ENCODE measurements at places on chromosomes 7 and 10.

DNA sequence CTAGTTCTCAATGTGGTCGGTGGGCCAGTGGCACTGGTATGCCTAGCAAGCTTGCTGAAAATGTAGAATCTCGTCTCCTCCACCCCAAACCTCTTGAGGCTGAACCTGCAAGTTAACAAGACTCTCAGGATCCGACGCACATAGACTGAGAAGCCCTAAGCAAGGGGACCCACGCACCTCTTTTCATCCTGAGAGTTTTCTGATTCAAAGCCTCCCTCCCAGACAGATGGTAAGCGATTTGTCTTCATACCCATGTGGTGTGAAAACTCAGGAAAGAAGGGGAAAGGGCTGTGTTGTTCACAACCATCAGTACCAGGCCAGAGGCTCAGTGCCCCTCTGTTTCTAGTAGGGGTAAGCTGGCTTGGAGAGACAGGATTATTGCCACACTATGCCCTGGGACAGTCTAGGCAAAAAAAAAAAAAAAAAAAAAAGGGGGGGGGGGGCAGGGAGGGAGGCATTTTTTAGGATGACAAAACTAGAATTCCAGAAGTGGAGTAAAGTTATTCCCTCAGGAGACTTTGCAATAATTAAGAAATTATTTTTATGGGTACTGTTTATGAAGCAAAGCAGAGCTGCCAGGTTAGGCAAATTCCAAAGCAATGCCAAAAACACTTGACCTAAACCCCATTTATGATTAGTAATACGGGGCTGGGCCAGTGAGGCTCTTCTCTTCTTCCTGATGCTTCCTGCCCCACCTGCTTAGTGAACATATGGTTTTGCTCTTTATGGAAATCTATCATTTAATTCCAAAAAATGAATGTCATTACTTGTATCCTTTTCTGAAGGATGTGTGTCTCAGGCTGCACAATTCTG lies 117.6 kb upstream of the PDLIM1 start:
- no peak for DNase-seq

GRCh38 chr10:88037623-88038022 lies 174.2 kb downstream of the PTEN start:
- DNase-seq: no peak

GRCh38 chr7:135416431-135416830 lies 93.5 kb downstream of the CNOT4 start:
- no peak for DNase-seq

DNA sequence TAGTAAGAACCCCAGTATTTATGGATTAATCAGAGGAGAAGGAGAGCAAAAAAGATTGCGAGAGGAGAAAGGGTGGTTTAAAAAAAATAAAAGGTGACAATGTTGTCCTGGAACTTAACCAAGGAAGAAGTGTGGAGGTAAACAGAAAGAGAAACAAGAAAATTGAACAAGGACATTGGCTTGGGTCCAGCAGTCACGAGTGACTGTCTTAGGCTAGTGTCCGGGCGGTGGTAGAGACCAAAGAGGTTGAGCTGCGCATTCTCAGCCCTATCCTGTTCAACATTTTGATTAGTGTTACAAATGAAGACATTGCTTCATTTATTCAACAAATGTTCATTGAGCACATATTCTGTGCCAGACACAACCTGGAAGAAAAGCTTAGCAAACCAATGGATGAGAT lies 329.9 kb downstream of the FGFR2 start:
- no peak for DNase-seq

DNA sequence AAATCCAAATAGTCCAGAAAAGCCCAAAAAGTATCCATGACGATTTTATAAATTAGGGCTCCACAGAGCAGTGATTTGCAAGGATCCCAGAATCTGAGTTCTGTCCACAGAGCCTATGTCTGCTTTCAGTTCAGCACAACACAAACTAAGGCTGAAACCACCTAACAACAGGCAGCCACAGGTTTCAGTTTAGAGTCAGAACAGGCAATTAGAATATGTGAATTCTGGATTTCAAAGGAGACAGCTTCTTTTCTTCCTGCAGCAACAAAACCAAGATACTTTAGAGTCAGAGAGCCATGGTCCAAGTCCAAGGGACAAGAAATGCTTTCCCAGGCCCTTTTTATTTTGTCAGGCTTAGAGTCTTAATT lies 23.6 kb downstream of the IFIT3 start:
- no peak for DNase-seq

DNA sequence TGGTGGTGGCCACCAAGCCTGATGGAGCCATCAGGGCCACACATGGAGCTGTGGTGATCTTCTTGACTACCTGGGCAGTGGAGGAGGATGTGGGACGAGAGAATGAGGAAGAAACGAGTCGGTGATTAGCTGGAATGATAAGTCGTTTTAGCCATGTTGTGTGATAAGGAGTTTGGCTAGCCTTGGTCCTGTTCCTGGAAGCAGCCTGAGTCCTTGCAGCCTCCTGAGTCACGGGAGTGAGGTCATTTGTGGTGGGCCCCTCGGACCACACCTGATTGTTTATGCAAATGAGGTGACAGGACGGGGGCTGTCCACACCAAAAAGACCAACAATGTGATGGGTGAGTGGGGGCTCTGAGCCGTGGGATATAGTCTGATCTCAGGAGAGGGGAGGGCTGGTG lies 554.4 kb downstream of the PTPRN2 start:
- DNase-seq: no peak

GRCh38 chr7:137952426-137952805 lies 49.5 kb downstream of the CREB3L2 start:
- no peak for DNase-seq

- DNase-seq: no peak
Measured at GRCh38 chr10:24503461-24504320, 220.0 kb downstream of the ARHGAP21 start.

GRCh38 chr10:97574374-97575126 lies 2.0 kb downstream of the ANKRD2 start:
- no peak for DNase-seq

- no peak for DNase-seq
Measured at GRCh38 chr7:116863936-116864500, 1.6 kb downstream of the CAPZA2 start.

DNA sequence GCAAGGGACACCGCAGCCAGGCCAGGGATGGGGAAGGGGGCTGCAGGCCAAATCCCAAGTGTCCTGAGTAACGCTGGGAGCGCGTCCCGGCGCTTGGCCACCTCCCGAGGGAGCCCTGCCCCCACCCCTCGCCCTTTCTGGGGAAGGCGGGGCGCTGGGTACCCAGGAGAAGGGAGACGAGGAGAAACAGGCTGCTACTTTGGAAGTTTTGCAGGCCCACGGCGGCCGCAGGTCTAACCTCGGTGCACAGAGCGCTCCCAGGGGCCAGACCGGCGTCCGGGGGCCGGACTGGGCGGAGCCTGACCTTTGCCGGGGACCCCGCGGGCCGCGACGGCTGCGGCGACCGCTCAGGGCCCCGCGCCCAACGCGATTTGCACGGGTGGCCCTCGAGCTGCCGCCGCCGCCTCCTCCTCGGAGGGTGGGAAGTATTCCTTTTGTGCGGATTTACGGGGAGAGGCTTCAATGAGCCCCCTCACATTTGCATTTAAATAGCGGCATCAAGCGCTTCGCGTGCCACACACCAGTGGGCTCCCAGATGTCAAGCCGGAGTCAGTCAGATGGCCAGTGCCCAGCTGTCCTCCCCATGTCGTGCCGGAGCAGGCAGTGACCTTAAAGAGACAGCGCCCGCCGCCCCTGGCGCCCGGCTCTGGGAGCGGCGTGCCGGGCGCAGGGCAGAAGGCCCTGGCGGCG lies 3.0 kb upstream of the EBF3 start:
- DNase-seq: no peak

DNA sequence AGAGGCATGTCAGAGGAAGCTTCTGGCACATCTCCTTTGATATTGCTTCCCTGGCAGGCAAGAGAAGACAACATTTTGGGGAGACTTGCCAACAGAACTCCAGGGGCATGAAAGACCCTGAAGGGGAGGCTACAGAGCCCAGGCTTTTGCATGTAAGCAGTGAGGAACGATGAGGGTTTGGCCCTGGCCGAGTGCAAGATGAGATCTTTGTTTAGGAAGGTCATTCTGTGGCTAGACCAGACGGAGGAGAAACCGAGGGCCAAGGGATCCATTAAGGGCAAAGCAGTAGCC lies 3.8 kb downstream of the SVIL start:
- DNase-seq: no peak

- no peak for DNase-seq
Measured at GRCh38 chr7:117118579-117119180, 165.4 kb downstream of the ST7 start.

DNA sequence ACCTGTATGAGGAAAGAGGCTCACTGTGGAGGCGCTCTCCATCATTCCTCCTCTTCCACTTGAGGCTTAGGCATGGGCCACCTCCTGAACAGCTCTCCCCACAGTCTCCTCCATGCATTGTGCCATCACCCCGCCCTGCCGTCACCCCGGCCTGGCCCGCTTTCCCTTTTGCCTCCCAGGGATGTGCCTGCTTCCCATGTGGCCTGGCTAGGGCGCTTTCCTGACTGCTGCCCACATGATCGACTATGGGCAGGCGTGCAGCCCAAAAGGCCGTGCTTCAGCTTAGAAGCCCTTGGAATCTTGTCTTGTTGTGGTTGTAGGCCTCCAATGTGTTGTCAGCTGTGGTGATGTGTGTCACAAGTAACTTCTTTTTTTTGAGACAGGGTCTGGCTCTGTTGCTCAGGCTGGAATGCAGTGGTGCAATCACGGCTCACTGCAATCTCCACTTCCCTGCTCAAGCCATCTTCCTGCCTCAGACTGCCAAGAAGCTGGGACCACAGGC lies 1.8 kb upstream of the ACTR3C start:
- no peak for DNase-seq

DNA sequence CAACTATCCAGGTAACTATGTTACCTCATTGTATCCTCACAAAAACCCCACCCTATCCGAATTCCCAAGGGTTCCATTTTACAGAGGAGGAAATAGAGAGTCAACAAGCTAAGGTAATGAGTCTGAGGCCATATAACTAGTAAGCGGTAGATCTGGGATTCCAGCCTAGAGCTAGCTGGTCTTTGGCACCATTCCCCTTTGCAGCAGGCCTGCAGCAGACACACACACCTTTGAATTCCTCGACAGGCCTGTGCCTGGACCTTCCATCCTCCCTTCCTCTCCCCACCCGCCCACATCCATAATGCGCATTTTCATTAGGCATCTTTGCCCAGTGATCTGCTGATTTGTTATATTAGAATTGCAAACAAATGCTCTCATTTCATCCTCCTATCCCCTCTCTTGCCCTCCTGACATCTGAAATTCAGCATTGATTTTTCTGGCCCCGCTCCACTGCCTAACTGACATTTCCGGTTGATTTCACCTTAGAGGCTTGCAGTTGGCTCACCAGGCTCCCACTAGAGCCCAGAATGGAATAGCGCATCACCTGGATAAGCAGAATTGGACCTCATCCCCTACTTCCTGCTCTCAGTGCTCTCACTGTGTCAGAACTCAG lies 129.5 kb downstream of the PLXNA4 start:
- DNase-seq: no peak

DNA sequence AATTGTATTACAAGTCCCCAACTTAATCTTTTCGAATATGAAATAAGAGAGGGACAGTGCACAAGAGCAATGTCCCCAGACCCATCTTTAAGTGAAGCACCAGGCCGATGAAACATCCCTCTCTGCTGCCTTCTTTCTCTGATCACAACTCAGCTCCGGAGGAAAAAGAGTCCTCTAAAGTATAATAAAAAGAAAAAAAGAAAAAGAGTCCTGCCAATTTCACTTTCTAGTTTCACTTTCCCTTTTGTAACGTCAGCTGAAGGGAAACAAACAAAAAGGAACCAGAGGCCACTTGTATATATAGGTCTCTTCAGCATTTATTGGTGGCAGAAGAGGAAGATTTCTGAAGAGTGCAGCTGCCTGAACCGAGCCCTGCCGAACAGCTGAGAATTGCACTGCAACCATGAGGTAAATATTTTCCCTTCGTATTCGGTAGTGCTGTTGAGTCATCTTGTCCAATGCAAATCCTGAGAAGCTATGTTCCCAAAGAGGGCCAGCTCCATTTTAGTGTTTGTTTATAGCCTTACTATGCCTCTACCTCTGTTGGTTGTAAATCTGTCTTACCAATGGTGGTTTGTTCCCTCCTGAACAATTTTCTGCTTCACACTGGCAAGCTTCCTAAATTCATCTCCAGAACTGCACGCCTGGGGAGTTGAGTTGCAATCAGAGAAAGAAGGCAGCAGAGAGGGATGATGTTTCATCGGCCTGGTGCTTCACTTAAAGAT lies at the start of gene IFIT2:
IFIT2 (plus strand) TSS at position 326 of the 725 bp plus-strand sequence; CDS start at position 404, 78 bp downstream.
- DNase-seq: no peak

GRCh38 chr7:91892099-91892705 lies 11.7 kb upstream of the MTERF1 start:
- DNase-seq: no peak

- DNase-seq: no peak
Measured at GRCh38 chr10:60197206-60197605, 192.5 kb downstream of the ANK3 start.

- DNase-seq: no peak
Measured at GRCh38 chr7:147438216-147438615, 1152.3 kb upstream of the C7orf33 start.

GRCh38 chr7:130021105-130021834 lies 29.9 kb downstream of the ZC3HC1 start:
- DNase-seq: no peak

GRCh38 chr10:122494173-122494820 lies 32.9 kb downstream of the HTRA1 start:
- no peak for DNase-seq

- DNase-seq: no peak
Measured at GRCh38 chr10:21114683-21115082, 217.6 kb upstream of the NEBL start.

DNA sequence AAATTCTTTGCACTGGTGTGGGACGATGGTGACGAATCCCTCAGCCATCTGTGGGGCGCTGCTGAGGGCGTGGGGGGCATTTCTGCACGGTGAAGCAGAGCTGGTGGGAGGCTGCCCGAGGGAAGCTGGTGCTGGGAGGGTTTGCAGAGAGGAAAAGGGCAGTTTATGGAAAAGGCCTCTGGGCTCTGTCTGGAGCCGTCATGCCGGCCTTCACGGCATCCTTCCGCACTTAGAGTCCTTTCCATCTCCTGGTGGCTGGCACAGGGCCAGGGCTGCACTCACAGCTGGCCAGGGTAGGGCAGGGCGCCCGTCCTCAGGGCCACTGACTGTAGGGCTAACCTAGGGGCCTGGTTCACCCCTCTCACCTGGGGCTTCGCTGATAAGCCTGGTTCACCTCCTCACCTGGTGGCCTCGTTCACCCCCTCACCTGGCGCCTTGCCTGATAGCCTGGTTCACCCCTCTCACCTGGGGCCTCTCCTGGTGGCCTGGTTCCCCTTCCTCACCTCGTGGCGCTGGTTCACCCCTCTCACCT lies 598 bp upstream of the AMZ1 start:
- no peak for DNase-seq

DNA sequence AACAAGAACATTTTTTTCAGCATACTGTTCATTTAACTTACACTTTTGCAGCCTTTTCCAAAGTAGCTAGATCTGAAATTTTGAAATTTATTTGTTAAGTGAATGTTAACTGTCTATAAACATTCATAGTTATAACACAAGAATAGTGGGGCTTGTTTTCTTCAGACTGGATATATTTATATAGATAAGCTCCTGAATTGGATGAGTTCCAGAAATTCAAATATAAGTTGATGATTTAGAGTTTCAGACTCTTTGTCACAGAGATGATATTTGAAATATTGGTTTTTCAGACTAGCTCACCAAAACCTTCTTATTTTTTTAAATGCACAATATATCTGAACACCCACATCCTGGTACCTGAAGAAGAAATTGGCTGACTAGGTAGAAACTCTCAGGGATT lies 44.0 kb downstream of the ZNRF2 start:
- no peak for DNase-seq

GRCh38 chr10:3900391-3900790 lies 115.4 kb upstream of the KLF6 start:
- DNase-seq: no peak

Measured in activated gamma-delta T cell treated with anti-CD3 and anti-CD28 coated beads, Interleukin-2, amount 50 U/mL, for 16 hours (primary cell).